Lower lobe of right lung (tissue), 2 donors: ENCODE measurements at places on chromosomes 2 and 18.

- no peak for DNase-seq
Measured at GRCh38 chr2:48728840-48729239, 26.7 kb downstream of the LHCGR start.

GRCh38 chr18:9791991-9792390 is 83.9 kb downstream of the RAB31 start:
- DNase-seq, result no peak

DNA sequence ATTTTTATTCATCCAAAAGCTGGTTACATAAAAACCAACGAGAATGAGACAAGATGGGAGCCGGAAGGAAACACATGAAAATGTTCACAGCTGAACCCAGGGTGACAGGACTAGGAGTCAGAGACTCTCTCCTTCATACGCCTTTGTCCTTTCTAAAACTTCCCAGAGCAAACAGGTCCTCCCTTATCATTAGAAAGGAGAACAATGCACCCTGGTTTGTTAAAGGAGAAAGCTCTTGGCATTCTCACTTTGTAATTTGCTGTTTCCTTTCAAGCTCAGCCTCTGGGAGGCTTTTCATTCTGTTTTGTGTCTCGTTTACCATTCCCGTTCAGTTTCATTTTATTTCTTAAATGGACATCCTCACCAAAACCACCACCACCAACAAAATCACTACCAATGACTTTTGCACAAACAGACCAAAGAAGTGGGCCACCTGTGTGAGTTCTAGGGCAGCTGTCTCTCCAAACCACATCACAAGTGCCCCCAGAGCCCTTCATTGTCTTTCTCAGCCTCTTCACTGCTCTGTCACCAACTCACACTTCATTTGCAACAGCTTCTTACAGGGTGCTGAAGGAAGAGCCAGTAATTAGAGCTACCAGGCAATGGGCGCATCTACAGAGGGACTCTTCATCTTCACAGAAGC is 105.3 kb downstream of the HDAC4 start:
- no peak for DNase-seq

GRCh38 chr2:8680822-8681760 is 765 bp upstream of the ID2 start:
- peak; percentile 89 for DNase-seq

GRCh38 chr2:203758841-203759689 is 52.6 kb downstream of the CD28 start:
- DNase-seq, result no peak

GRCh38 chr2:222887124-222887523 is 26.3 kb downstream of the ACSL3 start:
- no peak for DNase-seq

DNA sequence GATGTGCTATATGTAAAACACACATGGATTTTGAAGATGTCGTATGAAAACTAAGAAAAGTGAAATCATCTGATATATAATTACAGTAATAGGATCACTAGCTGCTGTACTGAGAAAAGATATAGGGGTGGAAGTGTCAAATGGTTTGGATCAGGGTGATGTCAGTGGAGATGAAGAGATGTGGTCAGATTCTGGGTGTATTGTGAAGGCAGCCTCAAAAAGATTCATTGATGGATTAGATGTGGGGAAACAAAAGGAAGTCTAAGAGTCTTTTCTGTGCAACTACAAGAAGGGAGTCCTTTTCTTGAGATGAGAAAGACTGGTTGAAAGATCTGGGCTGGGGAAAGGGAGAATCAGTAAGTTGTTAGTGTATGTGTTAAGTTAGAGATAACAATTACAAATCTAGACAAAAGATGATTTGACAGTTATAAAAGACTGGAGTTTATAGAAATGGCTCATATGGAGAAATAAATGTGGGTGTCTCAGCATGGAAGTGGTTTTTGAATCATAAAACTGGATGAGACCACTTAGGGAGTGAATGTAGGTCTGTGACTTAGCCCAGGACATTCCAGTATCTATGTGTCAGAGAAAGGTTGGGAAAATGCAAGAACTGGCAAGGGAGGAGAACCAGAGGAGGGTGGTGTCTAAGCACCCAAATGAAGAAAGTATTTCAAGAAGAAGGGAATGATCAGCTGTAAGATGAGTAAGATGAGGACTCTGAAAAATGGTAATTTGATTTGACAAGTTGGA is 347.4 kb downstream of the PARD3B start:
- no peak for DNase-seq

GRCh38 chr2:45330637-45331409 is 280.2 kb downstream of the SRBD1 start:
- no peak for DNase-seq

DNA sequence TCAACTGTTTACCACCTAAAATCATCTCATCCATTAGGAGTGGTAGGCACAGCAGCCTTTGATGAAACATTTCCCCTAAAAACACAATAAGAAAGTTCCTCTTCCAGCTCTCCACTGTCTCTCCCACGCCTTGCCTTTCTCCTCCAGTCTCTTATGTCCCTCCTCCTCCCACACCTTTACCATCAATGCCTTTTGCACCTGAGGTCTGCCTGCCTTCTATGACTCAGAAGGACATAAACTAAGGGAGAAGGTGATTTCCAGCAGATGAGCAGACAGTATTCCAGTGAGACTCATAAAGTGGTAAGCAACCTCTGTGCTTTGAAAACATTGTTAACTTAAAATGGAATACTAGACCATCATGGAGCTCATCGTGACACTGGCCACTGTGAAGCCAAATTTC is 34.2 kb upstream of the NDUFV2 start:
- no peak for DNase-seq

GRCh38 chr2:167249197-167249596 is 360.9 kb downstream of the XIRP2 start:
- no peak for DNase-seq

GRCh38 chr2:196952936-196953335 is 26.4 kb upstream of the PGAP1 start:
- no peak for DNase-seq

DNA sequence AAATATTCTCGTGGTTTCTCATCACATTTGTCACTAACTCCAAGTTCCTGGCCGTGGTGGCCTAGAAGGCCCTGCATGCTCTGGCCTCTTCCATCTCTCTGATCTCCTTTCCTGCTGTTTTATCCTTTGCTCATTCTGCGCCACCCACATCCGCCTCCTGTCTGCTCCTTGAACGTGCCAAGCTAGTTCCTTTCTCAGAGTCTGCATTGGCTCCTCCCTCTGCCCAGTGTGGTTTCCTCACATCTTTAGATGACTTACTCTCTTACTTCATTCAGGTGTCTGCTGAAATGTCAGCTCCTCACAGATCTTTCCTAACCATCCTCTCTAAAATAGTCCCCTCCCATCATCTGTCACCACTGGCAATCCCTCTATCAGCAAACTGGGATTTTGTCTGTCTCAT is 158.6 kb upstream of the RBMS1 start:
- DNase-seq, result peak; percentile 58

- no peak for DNase-seq
Measured at GRCh38 chr2:3341336-3341735, 36.3 kb downstream of the EIPR1 start.

GRCh38 chr2:77105008-77105407 is 417.2 kb downstream of the LRRTM4 start:
- no peak for DNase-seq

DNA sequence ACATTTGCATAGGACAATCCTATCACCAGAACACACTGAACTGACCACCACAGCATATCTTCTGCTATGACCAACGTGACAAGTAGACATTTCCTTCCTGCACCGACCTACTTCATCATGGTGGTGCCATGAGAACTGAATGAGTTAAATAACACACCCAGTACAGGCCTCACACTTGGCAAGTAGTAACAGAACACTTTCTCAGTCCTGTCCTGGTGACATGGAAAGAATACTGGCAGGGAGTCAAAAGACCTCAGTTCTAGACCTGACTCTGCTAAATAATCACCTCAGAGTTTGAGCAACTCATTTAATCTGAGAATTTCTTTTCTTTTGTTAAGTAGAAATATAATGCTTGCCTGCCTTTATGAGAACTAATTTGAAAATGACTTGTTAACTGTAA is 186.3 kb upstream of the SMAD7 start:
- DNase-seq, result no peak

- no peak for DNase-seq
Measured at GRCh38 chr2:231138699-231139098, 13.9 kb upstream of the HTR2B start.
